Activated CD4-positive, alpha-beta memory T cell treated with anti-CD3 and anti-CD28 coated beads for 36 hours (primary cell): ENCODE measurements at places on chromosomes 5 and 9. TPM values are rescaled to one million over a fixed set of nuclear protein-coding genes. Genes with fewer than 3 reads are reported as not detected.

DNA sequence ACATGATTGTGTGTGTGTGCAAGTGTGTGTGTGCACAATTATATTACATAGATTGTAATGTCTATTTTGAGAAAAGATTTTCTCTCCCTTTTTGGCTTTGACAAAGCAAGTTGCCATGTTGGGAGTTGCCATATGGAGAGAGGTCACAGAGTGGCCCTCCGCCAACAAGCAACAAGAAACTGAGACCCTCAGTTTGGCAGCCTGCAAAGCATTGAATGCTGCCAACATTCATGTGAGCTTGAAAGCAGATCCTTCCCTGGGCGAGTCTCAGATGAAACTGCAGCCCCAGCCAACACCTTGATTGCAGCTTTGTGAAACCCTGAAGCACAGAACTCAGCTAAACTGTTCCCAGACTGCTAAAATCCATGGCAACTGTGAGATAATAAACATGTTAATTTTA lies 498.0 kb downstream of the NR2F1-AS1 start:
- H3K27ac ChIP-seq: no peak overlapping the region
- H3K27me3 ChIP-seq: no peaks in the 10 kb centered on the region
- no peak overlapping the region for H3K4me3 ChIP-seq
- DNase-seq: no peak
- no peaks in the 10 kb centered on the region for H3K36me3 ChIP-seq
- H3K4me1 ChIP-seq: peaks cover 3% of the 10 kb centered on the region

GRCh38 chr5:60821488-60822284 lies 22.4 kb downstream of the ELOVL7 start:
- DNase-seq: no peak
- H3K27ac ChIP-seq: no peak overlapping the region
- H3K27me3 ChIP-seq: no peaks in the 10 kb centered on the region
- H3K4me3 ChIP-seq: no peak overlapping the region

- peaks cover 76% of the 10 kb centered on the region for H3K36me3 ChIP-seq
- no peak overlapping the region for H3K4me3 ChIP-seq
- H3K4me1 ChIP-seq: peaks cover 59% of the 10 kb centered on the region
- peak overlapping the region; percentile 4 for H3K27ac ChIP-seq
- no peaks in the 10 kb centered on the region for H3K27me3 ChIP-seq
These were observed 9.9 kb downstream of the HNRNPH1 start for GRCh38 chr5:179613460-179614071.

DNA sequence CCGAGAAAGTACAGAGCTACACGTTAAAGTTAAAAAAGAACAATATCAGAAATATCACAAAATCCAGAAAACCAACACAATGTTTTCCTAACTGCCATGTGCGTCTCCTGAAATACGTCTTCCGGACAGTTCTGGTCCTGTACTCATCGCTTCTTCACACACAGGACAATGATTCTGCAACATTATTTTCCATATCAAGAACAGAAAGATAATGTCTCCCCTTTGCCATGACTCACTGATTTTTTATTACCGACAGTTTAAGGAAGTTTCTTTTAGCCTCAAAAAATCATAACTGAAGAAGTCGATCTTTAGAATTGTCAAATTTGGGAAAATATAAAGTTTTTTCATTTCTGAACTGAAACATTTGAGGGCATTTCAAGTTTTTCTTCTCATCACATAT lies 2.5 kb downstream of the TBC1D9B start:
- H3K4me1 ChIP-seq: peaks cover 14% of the 10 kb centered on the region
- H3K27ac ChIP-seq: no peak overlapping the region
- DNase-seq: no peak

GRCh38 chr5:17399931-17400330 lies 98.1 kb upstream of the TAF11L2 start:
- no peak overlapping the region for H3K4me3 ChIP-seq
- no peaks in the 10 kb centered on the region for H3K4me1 ChIP-seq
- no peaks in the 10 kb centered on the region for H3K27me3 ChIP-seq
- H3K36me3 ChIP-seq: no peaks in the 10 kb centered on the region
- no peak for DNase-seq

DNA sequence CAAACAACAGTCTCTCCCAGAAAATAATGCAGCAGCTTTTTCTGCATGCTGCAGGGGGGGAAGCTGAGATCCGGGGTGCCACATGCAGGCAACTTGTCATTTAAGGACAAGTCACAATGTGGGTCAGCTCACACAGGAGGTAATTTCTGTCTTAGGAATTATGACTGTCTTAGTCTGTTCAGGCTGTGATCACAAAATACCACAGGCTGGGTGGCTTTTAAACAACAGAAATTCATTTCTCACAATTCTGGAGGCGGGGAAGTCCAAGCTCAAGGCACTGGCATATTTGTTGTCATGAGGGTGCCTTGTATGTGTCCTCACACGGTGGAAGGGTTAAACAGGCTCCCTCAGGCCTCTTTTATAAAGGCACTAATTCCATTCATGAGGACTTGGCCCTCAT lies 127.7 kb downstream of the DIRAS2 start:
- no peaks in the 10 kb centered on the region for H3K36me3 ChIP-seq
- no peaks in the 10 kb centered on the region for H3K4me1 ChIP-seq
- DNase-seq: no peak
- no peak overlapping the region for H3K27ac ChIP-seq

- H3K4me3 ChIP-seq: no peak overlapping the region
- DNase-seq: no peak
- peaks cover 3% of the 10 kb centered on the region for H3K27me3 ChIP-seq
- H3K36me3 ChIP-seq: no peaks in the 10 kb centered on the region
These were observed 63.9 kb downstream of the FAM114A2 start for GRCh38 chr5:153974813-153975163.

- DNase-seq: no peak
- peaks cover 19% of the 10 kb centered on the region for H3K36me3 ChIP-seq
- H3K27ac ChIP-seq: peak overlapping the region; percentile 97
- peak overlapping the region; percentile 73 for H3K4me3 ChIP-seq
- peaks cover 80% of the 10 kb centered on the region for H3K4me1 ChIP-seq
These were observed 5.5 kb downstream of the B4GALT1 start for GRCh38 chr9:33161589-33162132.

GRCh38 chr5:17216176-17216973 lies 1.1 kb upstream of the BASP1 start:
- no peak overlapping the region for H3K27ac ChIP-seq
- peak; percentile 71 for DNase-seq
- H3K36me3 ChIP-seq: peaks cover 2% of the 10 kb centered on the region
- H3K27me3 ChIP-seq: peaks cover 38% of the 10 kb centered on the region

DNA sequence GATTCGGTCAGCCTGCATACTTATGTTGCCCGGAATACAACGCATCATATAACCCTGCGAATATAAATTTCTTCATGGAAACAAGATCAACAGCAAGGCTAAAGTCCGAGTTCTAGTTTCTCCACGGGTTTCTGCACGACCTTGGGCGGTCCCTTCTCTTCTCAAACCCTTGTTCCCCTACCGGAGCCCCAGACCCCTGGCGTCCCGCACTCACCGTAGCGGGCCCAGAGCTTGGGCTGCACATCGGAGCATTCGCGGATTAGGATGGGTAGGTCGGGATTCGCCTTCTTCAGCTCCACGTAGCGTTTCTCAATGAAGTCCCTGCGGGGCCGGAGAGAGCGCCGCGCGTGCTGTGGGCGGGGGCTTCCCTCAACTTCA lies 399 bp downstream of the NDUFA2 start:
- no peak for DNase-seq
- H3K36me3 ChIP-seq: peaks cover 38% of the 10 kb centered on the region
- H3K27me3 ChIP-seq: no peaks in the 10 kb centered on the region
- H3K27ac ChIP-seq: peak overlapping the region; percentile 98

DNA sequence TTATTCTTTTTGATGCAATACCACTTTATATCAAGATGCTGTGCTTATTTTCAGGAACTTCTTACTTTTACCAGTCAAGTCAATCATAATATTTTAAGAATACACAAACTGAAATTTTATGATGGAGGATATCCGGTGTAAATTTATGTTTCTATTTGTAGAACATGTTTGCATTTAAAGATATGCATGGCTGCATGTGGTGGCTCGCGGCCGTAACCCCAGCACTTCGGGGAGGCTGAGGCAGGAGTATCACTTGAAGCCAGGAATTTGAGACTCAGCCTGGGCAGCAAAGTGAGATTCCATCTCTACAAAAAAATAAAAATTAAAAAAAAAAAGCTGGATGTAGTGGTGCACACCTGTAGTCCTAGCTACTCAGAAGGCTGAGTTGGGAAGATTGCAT lies 73.5 kb upstream of the ALDH1A1 start:
- peaks cover 7% of the 10 kb centered on the region for H3K27me3 ChIP-seq
- DNase-seq: no peak
- H3K4me3 ChIP-seq: no peak overlapping the region

DNA sequence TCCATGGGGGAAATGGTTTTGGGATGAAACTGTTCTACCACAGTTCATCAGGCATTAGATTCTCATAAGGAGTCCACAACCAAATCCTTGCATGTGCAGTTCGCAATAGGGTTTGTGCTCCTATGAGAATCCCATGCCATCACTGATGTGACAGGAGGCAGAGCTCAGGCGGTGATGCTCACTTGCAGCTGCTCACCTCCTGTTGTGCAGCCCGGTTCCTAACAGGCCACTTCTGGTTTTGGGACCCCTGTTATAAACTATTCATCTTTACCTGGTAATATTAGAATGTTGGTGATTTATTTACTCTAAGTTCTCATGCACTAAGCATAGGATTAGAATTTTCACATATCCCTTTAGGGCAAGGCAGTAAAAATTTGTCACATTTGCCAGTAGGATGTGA lies 122.3 kb downstream of the CDC42SE2 start:
- H3K4me3 ChIP-seq: no peak overlapping the region
- H3K27ac ChIP-seq: peak overlapping the region; percentile 70
- H3K27me3 ChIP-seq: no peaks in the 10 kb centered on the region
- peaks cover 33% of the 10 kb centered on the region for H3K36me3 ChIP-seq
- DNase-seq: no peak

- DNase-seq: no peak
- H3K27me3 ChIP-seq: no peaks in the 10 kb centered on the region
- no peaks in the 10 kb centered on the region for H3K36me3 ChIP-seq
- H3K27ac ChIP-seq: no peak overlapping the region
- H3K4me3 ChIP-seq: no peak overlapping the region
- H3K4me1 ChIP-seq: no peaks in the 10 kb centered on the region
These were observed 586.4 kb downstream of the LRRC70 start for GRCh38 chr5:63164838-63165535.

GRCh38 chr5:154727361-154727760 lies 27.8 kb upstream of the LARP1 start:
- H3K4me1 ChIP-seq: no peaks in the 10 kb centered on the region
- no peaks in the 10 kb centered on the region for H3K36me3 ChIP-seq
- H3K27me3 ChIP-seq: peaks cover 2% of the 10 kb centered on the region
- DNase-seq: no peak
- H3K4me3 ChIP-seq: no peak overlapping the region
- H3K27ac ChIP-seq: no peak overlapping the region

DNA sequence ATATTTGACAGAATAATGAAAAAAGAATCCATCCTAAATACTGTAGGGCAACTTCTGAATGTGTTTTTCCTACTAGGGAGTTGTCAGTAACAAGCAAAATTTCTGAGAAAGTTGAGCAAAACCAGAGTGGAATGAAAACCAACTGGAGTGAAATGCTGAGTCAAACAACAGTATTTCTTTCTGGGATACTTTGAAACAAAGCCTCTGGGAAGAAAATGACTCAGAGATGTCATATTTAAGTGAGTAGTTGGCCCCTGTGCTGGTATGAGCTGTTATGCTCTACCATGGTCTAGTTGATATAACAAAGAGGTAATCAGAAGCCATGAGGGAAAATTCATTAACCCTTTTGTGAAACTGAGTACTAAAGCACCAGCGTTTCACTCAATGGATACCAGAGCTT lies 372.1 kb upstream of the C9orf72 start:
- no peak overlapping the region for H3K4me3 ChIP-seq
- no peaks in the 10 kb centered on the region for H3K36me3 ChIP-seq
- H3K4me1 ChIP-seq: no peaks in the 10 kb centered on the region
- H3K27ac ChIP-seq: no peak overlapping the region
- H3K27me3 ChIP-seq: no peaks in the 10 kb centered on the region

DNA sequence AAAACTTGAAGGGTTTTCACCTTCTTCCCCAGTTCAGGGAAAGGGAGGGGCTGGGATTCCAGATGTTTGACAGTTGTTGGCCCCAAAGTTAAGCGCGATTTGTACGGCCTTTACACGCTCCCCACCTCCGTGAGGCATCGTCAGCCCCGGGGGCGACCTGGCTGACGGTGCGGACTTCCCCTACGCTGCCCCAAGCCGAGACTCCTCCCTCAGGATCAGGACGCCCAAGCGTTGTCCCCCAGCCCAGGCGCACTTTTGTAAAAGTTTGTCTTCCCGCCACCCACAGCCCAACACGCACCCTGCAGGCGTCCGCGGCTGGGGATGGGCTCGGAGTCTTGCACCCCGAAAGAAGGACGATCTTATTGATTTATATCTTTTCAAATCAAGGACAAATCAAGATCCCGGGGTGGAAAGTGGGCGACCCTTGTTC lies 713 bp downstream of the MOB3B start:
- H3K36me3 ChIP-seq: no peaks in the 10 kb centered on the region
- H3K27ac ChIP-seq: no peak overlapping the region
- peaks cover 8% of the 10 kb centered on the region for H3K4me1 ChIP-seq
- peak overlapping the region; percentile 85 for H3K4me3 ChIP-seq
- H3K27me3 ChIP-seq: peaks cover 6% of the 10 kb centered on the region

- H3K4me1 ChIP-seq: no peaks in the 10 kb centered on the region
- no peak for DNase-seq
- peaks cover 14% of the 10 kb centered on the region for H3K36me3 ChIP-seq
- H3K4me3 ChIP-seq: no peak overlapping the region
- H3K27me3 ChIP-seq: no peaks in the 10 kb centered on the region
These were observed 15.9 kb upstream of the LTC4S start for GRCh38 chr5:179777909-179778308.

GRCh38 chr9:102506406-102506805 lies 488.7 kb upstream of the CYLC2 start:
- no peaks in the 10 kb centered on the region for H3K4me1 ChIP-seq
- no peaks in the 10 kb centered on the region for H3K27me3 ChIP-seq
- H3K4me3 ChIP-seq: no peak overlapping the region
- H3K36me3 ChIP-seq: no peaks in the 10 kb centered on the region
- no peak overlapping the region for H3K27ac ChIP-seq
- DNase-seq: no peak

- H3K4me3 ChIP-seq: no peak overlapping the region
- H3K36me3 ChIP-seq: no peaks in the 10 kb centered on the region
- peaks cover 24% of the 10 kb centered on the region for H3K4me1 ChIP-seq
- no peak overlapping the region for H3K27ac ChIP-seq
- no peak for DNase-seq
These were observed 46.9 kb upstream of the FREM1 start for GRCh38 chr9:14957109-14957508.

Gene NIPAL4
- 2.9 TPM for total RNA-seq

Gene GTF2H2C
- total RNA-seq: 40.8 TPM

Gene SLC31A2
- 5.1 TPM for total RNA-seq

Gene DDX4
- not detected for total RNA-seq

Gene ADAMTS16
- total RNA-seq: not detected

Gene TLE1
- 0.22 TPM for total RNA-seq

Gene SOWAHA
- not detected for total RNA-seq

Gene GMCL2
- total RNA-seq: not detected
